ENCODE measurements at places on chromosomes 6 and 20.

- no peak for DNase-seq
These were observed 235.1 kb downstream of the ZFAND3 start for GRCh38 chr6:38054527-38055202.

GRCh38 chr20:46364670-46365486 lies 41.5 kb downstream of the ELMO2 start:
- no peak for DNase-seq

- DNase-seq = no peak
These were observed 31.8 kb downstream of the PLCB4 start for GRCh38 chr20:9100691-9101090.

DNA sequence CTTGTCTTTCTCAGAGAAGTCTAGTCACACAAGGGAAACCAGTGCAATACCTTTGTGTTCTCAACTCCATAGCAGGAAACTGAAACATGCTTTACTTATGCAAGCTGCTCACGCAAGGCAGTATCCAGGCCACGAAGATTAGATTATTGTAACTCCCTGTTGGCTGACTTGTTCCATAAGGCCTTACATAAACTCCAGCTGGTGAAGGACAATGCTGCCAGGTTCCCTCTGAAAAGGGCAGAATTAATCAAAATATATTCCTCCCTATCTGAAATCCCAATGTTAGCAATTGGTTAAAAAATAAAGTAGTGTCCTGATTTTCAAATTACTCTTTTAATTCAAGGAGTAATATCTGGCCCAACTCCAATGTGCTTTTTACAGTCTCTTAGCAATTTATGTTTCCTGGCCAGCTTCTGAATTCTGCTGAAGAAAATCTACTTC lies 966.6 kb downstream of the HACE1 start:
- no peak for DNase-seq

DNA sequence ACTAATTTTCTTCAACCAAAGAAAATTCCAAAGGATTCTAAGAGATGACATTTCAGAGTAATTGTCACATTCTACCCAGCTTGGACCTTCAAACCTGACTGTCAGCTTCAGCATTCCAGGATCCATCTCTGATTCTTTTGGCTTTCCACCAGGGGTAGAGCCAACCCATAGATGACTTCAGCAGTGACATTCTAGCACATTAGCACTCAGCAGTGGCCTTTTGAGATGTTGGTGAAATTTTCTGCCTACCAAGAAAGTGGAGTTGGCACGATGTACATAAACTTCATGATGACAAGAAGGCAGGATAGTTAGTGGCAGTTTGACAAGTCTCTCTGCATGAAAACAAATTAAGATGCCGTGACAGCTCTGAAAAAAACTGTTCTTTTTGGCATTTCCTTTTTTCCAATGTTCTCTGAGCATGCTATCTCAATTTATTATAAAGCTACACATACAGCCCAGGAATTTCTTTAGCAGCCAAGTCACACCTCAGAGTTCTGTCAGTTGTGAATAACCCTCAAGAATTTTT lies 466.5 kb upstream of the RNF217 start:
- no peak for DNase-seq

DNA sequence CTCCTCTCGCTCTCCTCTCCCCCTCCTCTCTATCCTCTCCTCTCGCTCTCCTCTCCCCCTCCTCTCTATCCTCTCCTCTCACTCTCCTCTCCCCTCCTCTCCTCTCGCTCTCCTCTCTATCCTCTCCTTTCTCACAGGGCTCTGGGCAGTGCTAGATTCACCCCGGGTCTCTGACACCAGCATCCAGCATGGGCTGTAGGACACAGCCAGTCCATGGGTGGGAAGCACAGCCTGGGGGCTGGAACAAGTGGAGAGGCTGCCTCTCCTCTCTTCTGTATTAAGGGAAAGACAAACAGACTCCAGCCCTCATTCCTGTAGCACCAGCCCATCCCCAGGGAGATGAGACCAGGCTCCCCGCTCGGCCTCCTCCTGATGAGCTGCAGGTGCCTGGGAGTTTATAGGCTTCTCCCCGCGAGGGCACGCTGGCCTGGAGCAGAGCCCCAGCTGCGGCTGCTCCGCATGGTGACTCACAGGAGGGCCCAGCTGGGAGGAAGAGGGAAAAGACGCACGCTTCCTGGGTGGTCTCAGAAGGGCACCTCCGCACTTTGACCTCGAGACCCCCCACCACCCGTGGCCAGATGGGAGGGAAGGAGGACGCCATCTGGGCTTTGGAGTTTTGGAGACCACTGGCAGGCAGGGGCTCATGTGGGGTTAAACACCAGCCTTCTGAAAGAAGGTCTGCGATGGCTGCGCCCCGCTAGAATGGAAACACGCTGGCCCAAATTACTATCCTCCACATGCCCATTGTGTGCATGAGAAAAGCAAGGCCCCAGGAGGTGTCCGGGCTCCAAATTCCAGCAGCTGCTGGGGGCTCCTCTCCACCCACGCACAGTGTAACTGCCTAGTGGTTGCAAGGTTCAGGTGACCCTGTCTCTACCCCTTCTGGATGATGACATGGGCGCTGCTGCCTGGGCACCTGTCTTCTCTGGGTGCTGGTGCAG lies 68.0 kb downstream of the BMP7 start:
- no peak for DNase-seq

- no peak for DNase-seq
These were observed 774.4 kb downstream of the HDGFL1 start for GRCh38 chr6:23343610-23344306.

DNA sequence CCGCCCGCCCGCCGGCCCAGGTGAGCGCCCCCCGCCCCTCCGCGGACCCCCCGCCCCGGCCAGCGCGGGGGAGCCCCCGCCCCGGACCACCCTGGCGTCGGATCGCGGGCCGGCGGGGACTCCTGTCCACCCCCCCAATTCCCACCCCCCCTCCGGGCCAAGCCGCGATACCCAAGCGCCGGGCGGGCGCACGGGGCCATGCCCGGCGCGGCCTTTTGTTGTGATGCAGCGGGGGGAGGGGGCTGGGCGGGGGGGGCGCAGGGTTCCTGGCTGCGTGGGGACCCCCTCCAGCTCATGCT lies 245 bp downstream of the SRC start:
- peak; percentile 44 for DNase-seq

- no peak for DNase-seq
These were observed 35.4 kb downstream of the FAM229B start for GRCh38 chr6:112122756-112123155.

- DNase-seq = no peak
These were observed 132.8 kb downstream of the ARID1B start for GRCh38 chr6:156910011-156910334.

DNA sequence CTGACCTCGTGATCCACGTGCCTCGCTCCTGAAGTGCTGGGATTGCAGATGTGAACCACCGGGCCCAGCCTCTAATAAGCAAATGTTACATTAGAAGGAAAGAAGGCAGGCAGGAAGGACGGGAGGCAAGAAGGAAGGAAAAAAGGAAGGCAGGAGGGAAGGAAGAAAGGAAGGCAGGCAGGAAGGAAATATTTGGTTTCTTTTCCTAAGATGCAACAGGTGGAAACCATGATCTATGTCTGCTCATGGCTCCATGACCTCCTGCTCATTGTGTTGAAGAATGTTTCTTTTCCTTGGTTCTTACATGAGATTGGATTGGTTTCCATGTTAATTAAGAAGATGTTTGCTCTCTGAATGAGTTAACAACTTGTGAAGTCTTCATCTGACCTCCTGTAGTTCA lies 91.8 kb upstream of the SNX9 start:
- no peak for DNase-seq

DNA sequence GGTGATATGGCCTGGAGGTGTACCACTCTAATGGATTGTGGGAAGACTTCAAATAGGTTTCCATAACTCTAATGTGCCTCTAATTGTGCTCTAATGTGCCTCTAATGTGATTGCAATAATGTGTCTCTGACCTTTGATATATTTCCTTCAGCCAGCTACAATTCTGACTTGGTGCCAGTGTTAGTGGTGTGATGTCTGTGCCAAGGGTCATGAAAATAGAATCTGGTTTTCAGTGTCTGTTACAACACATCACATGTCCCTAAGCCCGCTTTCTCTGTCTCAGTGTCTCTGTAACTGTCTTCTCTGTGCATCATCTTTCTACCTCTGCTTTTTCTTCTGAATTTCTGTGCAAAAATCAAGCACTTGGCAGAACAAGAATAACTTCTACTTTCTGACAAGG lies 77.2 kb upstream of the ECI2 start:
- no peak for DNase-seq

DNA sequence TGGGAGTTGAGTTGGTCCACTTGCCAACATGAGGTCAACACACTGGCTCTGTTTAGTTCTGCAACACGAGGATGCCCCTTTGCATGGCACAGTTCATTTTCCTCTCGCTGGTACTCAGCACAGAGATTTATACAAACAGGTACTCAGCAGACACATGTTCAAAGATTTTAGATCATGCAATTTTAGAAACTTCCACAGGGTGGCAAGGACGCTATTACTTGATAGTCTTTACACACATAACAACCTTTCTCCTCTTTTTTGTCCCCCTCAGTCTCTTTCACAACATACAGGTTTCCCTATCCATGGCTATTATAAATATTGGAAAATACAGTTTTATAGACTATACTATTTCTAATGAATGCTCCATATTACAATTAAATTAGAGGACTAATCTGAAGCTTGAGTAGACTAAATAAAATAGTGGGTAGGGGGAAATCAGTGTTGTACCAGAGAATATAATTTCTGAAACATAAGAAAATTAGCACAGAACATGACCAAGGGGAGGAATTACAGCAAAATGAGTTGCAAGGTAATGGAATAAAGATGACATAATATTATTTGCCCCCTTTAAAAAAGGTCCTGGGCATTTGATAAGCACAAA lies 331.8 kb upstream of the BTBD3 start:
- no peak for DNase-seq

DNA sequence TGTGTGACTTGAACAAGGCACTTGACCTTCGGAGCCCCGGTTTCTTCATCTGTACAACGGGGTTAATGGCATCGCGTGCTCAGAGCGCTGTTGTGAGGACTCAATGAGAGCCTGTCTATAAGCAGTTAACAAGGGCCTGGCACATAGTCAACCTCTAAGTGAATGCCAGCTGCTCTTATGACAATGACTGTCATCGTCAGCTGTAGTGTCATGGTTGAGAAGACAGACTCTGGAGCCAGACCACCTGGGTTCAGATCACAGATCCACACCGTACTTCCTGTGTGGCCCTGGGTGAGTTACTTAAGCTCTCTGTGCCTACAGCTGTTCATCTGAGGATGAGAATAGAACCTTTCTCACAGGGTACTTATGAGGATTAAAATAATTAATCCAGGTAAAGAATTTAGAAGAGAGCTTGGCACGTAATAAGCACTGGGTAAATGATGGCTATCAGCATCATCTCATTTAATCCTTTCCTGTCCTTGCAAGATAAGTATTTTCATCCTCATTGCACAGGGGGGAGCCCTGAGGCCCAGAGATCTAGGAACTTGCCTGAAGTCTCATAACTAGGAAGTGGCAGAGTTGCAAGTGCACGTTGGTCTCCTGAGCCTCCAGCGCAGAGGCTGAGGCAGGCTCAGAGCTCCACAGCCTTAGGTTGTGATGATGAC lies 105.3 kb downstream of the EYA2 start:
- no peak for DNase-seq

DNA sequence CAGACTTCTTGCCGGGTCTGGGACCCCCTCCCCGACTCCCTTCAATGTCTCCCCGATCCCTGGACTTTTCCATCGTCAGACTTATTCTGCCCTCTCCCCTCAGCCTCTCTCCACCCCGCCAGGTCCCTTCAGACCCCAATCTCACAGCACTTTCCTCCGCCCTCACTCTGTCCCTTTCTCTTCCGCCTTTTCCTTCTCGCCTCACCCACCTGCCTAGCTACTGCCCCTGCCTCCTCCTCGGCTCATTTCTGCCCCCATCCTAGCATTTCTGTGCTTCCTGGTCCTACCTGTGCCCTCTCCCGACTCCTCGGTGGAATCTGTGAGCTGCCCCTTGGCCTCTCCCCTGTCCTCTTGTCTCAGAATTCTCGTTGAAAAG lies 616 bp downstream of the CHMP4B start:
- no peak for DNase-seq

DNA sequence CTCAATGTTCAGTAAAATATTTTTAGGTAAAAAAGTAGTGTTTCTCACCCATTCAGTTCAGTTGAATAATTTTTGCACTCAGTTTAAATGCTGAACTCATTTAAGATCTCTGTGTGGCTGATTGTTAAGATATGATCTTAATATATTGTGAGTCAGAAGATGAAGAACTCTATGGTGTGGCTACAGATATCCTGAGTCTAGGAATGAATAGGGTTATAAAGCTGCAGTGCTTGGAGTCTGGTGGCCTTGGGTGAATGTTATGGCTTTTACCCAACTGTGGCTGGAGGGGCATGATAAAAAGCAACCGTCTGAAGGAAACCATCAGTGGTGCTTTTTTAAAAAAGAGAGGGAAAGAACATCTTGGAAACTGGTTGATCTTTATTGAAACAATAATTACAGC lies 65.9 kb downstream of the CCN2 start:
- no peak for DNase-seq

- no peak for DNase-seq
These were observed 38.0 kb downstream of the TTLL9 start for GRCh38 chr20:31908424-31908823.

- DNase-seq = no peak
These were observed 92.7 kb downstream of the TRERF1 start for GRCh38 chr6:42359021-42359420.

DNA sequence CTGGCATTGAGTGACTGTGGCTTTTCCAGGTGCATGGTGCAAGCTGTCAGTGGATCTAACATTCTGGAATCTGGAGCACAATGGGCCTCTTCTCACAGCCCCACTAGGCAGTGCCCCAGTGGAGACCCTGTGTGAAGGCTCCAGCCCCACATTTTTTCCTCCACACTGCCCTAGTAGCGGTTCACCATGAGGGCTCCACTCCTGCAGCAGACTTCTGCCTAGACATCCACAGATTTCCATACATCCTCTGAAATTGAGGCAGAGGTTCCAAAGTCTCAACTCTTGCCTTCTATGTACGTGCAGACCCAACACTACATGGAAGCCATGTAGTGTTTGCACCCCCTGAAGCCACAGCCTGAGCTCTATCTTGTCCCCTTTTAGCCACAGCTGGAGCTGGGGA lies 118.0 kb upstream of the BMP5 start:
- no peak for DNase-seq

DNA sequence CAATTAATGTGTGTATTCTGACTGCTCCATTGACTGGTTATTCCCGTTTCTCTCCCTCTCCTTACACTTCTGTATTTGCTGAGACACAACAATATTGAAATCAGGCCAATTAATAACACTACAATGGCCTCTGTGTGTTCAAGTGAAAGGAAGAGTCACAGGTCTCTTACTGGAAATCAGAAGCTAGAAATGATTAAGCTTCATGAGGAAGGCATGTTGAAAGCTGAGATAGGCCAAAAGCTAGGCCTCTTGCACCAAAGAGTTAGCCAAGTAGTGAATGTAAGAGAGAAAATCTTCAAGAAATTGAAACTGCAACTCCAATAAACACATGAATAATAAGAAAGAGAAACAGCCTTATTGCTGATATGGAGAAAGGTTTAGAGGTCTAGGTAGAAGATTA lies 489.5 kb upstream of the CITED2 start:
- no peak for DNase-seq

DNA sequence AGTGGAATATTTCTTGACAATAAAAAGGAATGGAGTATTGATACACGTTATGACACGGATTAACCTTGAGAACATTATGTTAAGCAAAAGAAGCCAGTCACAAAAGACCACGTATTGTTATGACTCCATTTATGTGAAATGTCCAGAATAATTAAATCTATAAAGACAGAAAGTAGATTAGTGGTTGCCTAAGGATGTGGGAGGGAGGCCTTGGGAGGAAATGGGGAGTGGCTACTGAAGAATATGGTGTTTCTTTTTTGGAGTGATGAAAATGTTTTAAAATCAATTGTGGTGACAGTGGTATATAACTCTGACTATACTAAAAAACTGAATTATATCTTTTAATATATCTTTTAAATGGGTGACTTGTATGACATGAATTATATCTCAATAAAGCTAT lies 30.1 kb downstream of the TRPC4AP start:
- DNase-seq = no peak
